ENCODE measurements at places on chromosomes 7 and 10.

DNA sequence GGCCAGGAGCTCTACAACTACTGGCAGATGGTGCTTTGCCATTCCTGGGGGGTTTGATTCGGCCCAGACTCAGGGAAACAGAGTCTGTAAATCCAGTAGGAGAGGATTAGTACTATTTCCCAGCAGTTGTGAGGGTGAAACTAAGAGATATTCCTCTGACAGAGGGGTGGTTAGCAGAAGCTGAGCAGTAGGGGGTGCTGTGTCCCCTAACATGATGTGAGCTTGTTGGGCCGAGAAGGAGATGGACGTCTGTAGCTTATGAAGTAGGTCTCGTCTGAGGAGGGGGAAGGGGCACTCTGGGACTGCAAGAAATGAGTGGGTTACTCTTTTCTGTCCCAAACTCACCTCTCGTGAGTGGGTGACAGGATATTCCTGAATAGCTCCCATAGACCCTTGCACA, 179.2 kb upstream of the MBL2 start:
- no peak for DNase-seq

DNA sequence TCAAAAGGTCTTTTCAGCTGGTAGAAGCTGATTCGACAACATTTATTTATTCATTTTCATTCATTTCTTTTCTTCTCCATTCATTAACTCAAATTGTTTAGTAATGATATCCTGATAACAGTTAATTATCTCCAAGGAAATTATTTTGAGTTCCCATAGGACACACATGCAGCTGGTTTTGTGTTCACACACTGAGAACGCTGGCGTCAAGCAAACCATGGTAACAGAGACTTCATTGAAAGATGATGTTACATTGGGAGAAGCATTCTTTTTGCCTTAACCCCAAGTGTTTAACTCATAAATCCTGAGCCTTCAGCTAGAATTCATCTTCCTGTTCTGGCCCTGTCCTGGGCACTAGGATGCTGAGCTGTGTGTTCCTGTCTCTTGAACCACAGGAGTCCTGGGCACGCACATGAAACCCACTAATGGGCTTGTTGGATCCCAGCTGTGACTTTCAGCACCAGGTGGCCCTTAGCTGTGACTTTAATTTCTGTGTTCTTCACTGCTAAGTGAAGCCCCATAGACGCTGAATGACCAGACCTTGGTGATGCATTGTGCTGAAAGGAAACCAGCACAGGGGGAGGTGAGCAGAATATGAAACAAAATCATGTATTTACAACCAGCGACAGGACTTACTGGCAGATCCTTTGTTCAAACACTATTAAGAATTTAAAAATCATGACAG, 121.5 kb upstream of the PRSS58 start:
- DNase-seq = no peak

- no peak for DNase-seq
These were observed 27.3 kb downstream of the RAB18 start for GRCh38 chr10:27531336-27531847.

GRCh38 chr7:341841-342638, 52.1 kb downstream of the FOXL3 start:
- DNase-seq = no peak

GRCh38 chr7:9022456-9022855, 589.0 kb downstream of the NXPH1 start:
- DNase-seq = no peak

- DNase-seq = no peak
These were observed 111.7 kb upstream of the ZNF804B start for GRCh38 chr7:88647825-88648224.

DNA sequence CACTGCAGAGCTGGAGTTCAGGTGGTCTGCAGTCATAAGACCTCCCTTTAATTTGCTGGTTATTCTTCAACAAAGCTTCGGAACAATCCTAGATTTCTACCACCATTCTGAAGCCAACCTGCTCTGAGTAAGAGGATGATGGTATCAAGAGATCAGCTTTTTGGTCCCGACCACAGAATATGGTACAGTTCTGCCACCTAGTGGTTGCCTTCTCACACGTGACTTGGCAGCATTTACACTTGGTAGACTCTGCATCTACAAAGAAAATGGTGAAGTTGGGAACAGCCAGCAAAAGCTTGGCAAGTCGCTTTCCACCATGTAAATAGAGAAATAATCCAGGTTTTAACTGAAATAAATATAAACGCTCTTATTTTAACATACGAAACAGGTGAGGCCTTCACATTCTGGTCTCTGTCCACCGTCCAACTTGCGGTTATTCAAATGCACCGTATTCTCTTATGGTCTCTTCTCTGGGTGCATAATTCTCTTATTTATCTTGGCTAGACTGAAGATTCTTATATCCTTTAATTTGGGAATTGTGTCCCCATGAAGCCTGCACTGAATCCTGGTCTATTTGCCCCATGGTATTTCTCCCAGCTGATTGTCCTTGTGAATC, 173.9 kb upstream of the GRM3 start:
- DNase-seq = no peak

- no peak for DNase-seq
These were observed 78.1 kb downstream of the CALN1 start for GRCh38 chr7:72334066-72334465.

- no peak for DNase-seq
These were observed 483.5 kb upstream of the POT1 start for GRCh38 chr7:125412890-125413665.
